Right cardiac atrium (tissue), 5 donors: ENCODE measurements at places on chromosomes 7 and 10. TPM values are rescaled to one million over a fixed set of nuclear protein-coding genes. Genes with fewer than 3 reads are reported as not detected.

DNA sequence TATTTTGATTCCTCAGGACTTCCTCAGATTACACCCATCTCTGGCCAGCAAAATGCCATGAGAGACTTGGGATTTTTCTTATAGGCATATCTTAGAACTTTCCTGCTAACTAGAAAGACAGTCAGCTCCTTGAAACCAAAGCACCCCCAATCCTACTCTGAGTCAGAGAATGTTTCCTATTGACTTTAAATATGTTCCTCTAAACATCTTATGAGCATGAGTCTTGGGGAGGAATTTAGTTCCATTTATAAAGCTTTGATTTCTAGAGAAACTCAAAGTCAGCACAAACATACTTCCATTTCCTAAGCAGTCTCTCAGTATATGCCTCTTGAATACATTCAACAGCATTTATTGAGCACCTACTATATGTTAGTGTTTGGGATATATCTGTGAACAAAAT is 128.5 kb downstream of the INHBA start:
- DNase-seq = no peak

GRCh38 chr7:95508780-95509179 is 23.0 kb downstream of the ASB4 start:
- DNase-seq = no peak

DNA sequence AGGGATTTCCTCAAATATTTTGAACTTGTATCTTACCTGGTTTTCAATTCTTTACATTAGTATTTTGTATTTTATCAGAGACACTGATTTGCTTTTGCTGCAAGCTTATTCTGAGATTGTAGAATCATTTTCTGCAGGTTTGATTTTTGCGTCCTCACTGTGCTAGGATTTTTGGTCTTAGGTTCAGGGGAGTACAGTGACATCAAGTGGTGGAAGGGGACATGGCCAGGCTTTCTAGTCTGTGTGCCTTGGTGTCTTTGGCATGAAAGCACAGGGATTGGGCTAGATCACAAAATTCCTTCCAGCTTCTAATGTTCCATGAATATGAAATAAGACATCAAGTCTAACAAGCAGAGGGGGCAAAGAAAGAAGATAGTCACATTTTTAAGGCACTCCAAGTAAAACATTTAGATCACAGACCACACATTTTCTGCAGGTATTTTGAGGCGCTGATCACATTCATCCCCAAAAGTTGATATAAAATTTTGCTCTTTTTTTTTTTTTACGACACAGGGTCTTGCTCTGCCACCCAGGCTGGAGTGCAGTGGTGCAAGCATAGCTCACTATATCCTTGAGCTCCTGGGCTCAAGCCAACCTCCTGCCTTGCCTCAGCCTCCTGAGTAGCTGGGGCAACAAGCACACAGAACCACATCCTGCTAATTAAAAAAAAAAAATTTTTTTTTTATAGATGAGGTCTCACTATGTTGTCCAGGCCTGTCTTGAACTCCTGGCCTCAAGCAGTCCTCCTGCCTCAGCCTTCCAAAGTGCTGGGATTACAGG is 124.4 kb downstream of the PON1 start:
- DNase-seq = peak; percentile 41

NEUROD6 gene
- not detected for total RNA-seq

- DNase-seq = no peak
These were observed 84.2 kb downstream of the NPY start for GRCh38 chr7:24368161-24368560.

DNA sequence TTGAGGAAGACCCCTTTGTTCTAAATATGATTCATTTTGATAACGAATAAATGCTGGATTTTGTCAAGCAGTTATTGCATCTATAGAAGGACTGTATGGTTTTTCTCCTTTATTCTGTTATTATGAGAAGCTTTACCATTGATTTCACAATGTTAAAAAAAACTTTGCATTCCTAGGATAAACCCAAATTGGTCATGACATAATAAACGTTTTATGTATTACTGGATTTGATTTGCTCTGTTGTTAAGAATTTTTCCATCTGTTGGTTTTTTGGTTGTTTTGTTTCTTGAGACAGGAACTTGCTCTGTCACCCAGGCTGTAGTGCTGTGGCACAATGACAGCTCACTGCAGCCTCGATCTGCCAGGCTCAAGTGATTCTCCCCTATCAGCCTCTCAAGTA is 2.2 kb upstream of the DNA2 start:
- no peak for DNase-seq

DNA sequence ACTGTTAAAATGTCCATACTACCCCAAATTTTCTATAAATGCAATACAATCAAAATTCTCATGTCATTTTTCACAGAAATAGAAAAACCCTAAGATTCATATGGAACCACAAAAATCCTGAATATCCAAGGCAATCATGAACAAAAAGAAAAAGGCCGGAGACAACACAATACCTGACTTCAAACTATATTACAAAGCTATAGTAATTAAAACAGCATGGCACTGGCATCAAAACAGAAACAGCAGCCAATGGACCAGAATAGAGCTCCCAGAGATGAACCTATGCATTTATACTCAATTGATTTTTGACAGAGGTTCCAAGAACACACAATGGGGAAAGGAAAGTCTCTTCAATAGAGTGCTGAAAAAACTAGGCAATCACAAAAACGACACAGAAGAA is 128.8 kb downstream of the SDHAF3 start:
- DNase-seq = no peak

GRCh38 chr10:70985824-70986622 is 97.7 kb upstream of the PCBD1 start:
- DNase-seq = no peak

TMEM176B gene
- total RNA-seq = 316 TPM

DNA sequence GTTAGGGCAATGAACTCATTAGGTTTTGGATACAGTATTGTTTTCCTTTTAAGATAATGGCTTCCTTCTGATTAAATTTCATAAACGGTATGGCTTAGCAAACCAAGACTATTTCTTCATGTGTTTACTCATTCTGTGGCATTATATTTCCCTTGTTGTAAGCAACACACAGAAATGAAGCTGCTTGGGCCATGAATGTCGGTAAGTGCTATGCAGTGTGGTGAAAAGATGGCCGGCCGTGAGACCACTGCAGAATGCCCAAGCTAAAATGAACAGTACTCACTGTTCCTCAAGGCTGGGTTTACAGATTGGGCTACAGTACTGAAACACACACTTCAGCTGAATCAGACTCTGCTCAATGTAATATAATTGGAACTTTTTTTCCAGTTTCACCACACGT is 8.1 kb downstream of the APBB1IP start:
- DNase-seq = no peak

DNA sequence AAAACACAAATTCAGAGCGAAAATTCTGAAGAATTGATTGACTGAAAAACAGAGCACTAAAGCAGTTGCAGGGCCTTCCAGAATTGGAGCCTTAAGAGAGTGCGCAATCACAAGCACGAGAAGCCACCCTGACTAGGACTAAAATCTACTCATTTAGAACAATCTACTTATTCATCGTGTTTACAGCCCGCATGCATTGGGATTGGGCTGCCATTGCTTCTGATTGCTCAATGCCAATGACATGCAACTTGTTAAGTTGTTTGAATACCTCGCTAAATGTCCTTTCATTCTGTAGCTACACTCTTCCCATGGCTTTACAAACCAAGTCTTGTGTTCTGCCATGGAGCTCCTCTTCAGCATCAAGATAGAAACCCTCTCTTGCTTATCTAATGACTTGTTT is 425.9 kb upstream of the POM121L12 start:
- DNase-seq = no peak

GRCh38 chr10:14528450-14528849 is 197.7 kb upstream of the FRMD4A start:
- DNase-seq = no peak

MYL10 gene
- not detected for total RNA-seq

DNA sequence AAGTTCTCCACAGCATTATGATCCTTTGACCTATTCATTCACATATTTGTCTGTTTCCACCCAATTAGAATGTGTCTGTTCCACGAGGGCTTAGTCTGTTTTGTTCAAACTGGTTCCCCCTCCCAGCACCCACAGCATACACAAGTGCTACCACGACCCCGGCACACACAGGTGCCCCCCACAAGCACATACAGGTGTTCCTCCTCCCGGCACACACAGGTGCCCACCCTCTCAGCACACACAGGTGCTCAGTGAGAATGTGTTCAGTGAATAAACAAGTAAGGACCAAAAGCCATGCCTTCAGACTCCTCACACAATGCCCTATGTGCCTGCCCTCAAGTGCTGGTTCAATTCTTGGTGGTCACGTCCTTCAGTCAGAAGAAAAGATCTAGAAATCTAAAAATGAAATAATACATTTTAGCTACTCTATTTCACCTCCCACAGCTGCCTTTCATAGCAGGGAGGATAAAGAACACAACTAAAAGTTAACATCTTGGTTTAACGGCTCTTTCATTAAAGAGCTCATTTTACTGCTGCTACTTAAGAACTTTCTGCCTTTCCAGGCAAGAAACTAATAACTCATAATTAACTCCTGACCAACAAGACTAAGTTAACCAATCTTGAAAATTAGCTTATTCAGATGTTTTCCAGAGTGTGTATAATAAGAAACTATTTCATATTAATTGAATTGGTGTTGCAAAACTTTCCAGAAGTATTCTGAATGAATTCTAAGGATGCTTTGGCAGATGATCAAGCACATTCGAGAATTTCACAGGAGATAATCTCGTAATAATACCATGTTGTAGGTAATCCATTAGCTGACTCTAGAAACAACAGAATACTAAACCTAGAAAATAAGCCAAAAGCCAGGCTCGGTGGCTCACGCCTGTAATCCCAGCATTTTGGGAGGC is 2.3 kb downstream of the DNMBP start:
- peak; percentile 51 for DNase-seq

DNA sequence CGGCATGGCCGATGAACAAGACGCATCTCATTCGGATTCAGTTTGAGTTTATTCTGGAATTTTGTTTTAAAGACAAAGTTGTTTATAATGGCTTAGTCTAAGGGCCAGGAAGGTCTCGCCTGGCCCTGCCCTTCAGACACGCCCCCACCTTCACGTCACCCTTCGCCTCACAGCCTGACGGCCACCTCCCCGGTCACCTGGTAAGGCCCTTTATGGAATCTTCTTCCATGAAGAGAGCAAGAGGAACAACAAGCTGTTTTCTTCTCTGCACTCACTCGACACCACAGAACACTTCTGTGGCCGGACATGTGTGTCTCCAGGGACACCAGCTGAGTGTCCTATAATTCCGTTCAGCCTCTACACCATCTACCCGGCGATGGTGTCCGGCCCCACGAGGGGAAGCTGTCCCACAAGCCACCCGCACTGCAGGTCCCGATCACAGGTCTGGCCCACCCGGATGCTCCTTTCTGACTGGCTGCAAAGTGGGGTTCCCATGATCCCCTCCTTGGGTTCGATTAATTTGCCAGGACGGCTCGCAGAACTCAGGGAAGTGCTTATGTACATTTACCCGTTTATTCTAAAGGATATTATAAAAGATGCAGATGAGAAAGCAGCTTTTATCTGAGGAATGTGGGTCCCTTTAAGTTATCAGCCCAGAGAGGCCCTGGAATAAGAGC is 17.4 kb upstream of the KNDC1 start:
- DNase-seq = no peak

- no peak for DNase-seq
These were observed 4.5 kb downstream of the CAMK2B start for GRCh38 chr7:44320794-44321371.

- DNase-seq = no peak
These were observed 10.0 kb downstream of the CDK6 start for GRCh38 chr7:92826258-92826938.

GRCh38 chr7:157016024-157016351 is 5.5 kb upstream of the MNX1 start:
- no peak for DNase-seq

CRHR2 gene
- total RNA-seq = not detected

GRCh38 chr7:121913947-121914675 is 41.1 kb downstream of the PTPRZ1 start:
- no peak for DNase-seq

SPACDR gene
- not detected for total RNA-seq

- DNase-seq = no peak
These were observed 13.0 kb upstream of the PFKP start for GRCh38 chr10:3054183-3054850.

- DNase-seq = no peak
These were observed 1.9 kb upstream of the FAM170B start for GRCh38 chr10:49135575-49136313.

GRCh38 chr10:117610321-117610720 is 67.8 kb downstream of the EMX2 start:
- DNase-seq = no peak

DNA sequence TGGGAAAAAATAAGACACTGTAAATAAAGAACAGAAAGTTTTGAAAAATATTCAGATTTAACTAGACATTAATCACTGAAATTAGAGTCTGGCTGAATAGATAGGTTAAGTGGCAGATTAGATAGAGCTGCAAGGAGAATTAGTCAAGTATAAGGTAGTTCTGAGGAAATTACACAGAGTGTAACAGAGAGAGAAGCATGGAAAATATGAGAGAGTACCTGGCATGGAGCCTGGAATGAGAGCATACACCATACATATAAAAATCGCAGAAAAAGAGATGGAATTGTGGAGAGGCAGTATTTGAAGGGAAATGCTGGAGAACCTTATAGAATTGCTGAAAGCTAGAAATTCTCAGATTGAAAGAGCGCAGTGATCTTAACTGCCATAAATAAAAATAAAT is 46.9 kb downstream of the ZNRF2 start:
- no peak for DNase-seq

GNG11 gene
- 16.3 TPM for total RNA-seq

- DNase-seq = peak; percentile 67
These were observed 356.6 kb upstream of the ZMIZ1 start for GRCh38 chr10:78712147-78712546.

- DNase-seq = no peak
These were observed 196.0 kb upstream of the FZD8 start for GRCh38 chr10:35838054-35838453.

DNA sequence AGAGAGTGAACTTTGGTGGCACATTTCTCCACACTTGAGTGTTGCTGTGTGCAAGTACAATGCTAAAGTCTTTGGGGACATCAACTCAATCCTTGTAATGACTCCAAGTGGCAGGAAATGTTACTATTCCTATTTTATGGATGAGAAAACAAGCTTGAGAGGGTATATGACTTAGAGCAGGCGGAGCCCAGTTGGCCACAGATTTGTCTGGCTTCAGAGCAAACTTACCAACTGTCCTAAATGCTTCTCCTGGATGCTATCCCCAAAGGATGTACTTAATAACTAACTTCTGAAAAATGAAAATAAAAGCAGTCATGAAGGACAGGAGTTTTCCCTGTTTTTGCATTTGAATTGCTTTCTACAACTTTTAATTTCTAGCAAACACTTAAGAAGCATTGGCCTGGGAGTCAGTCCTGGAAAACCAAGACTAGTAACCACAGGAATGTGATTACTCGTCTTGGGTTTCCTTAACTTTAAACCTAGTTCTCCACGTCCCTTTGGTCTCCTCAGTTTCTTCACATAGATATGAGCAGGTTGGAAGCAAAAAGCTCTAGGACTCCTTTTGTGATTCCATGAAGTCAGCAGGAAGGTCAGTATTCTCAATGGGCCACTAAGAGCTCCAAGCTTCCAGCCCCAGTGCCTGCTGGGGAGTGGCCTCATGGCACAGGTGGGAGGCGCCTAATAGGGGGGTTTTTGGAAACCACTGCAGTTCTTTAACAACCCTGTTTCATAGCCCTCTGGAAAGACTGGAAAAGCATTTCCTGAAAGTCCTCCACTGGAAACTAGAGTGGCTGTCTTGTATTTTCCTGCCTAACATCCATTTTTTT is 140.8 kb downstream of the GLCCI1 start:
- no peak for DNase-seq

HOXA10 gene
- not detected for total RNA-seq
